ENCODE measurements at places on chromosomes 1 and 21.
A peak's percentile ranks its signal among the peaks of the same experiment; 100 is the strongest.

DNA sequence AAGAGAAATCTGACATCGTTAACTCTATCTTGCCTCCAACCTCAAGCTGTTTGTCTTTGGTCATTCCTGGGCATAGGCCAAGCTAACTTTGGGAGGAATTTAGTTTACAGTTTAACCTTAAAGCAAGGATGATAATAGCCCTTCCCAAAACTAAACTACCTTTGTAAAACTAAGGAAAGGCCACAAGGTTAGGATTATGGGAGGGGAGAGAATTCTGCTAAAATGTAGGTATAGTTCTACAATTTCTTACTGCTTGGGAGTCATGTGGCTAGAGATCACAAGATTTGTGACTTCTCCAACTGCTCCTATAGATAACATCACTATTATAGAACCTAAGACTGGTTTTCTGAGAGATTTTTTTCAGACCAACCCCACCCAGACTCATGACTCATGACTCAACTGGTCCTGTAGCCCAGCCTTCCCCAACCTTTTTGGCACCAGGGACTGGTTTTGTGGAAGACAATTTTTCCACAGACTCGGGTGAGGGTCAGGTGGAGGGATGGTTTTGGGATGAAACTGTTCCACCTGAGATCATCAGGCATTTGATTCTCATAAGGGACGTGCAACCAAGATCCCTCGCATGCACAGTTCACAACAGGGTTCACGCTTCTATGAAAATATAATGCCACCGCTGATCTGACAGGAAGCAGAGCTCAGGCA is 70.7 kb upstream of the MUTYH start:
- no peak for DNase-seq

DNA sequence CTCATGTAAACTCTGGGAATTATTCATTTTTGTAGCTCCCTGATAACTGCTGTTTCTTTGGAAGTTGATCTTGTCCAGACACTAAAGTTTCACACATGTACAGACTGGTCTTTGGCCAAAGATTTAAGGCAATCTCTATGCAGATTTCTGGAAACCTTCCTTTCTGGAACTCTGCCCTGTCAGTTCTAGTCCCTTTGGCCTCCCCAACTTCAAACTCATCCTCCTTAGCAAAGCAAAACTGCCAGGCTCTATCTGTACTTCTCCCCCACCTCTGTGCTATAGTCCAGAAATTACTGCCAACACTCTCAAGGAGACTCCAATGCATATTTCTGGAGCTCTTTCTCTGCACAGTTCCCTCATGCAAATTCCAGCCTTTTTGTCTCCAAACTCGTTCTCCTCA is 36.5 kb downstream of the C1orf198 start:
- DNase-seq, result no peak

DNA sequence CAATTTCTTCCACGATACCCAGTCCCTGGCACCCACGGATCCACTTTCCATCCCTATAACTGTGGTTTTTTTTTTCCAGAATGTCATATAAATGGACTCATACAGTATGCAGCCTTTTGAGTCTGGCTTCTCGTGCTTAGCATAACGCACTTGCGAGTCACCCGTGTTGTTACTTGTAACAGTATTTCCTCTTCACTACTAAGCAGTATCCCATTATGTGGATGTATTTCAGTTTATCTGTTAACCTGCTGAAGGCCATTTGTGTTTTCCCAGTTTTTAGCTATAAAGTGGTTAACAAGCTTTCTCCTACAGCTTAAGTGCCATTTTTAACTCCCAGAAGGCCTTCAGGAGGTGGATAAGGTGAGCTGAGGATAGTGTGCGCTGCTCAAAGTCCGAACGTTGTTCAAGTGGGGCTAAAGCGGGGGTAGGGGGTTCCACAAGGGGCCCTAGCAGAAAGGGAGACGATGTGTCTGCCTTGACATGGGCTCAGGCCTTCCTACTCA is 829 bp downstream of the ADAR start:
- no peak for DNase-seq

DNA sequence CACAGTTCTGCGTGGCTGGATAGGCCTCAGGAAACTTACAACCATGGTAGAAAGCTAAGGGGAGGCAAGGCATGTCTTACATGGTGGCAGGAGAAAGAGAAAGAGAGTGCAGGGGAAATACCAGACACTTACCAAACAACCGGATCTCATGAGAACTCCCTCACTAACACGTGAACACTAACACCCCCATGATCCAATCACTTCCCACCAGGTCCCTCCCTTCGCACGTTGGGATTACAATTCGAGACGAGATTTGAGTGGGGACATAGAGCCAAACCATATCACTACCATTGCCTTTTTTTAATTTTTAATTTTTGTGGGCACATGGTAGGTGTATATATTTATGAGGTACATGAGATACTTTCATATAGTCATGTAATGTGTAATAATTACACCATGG is 23.8 kb upstream of the PPP1R8 start:
- no peak for DNase-seq

DNA sequence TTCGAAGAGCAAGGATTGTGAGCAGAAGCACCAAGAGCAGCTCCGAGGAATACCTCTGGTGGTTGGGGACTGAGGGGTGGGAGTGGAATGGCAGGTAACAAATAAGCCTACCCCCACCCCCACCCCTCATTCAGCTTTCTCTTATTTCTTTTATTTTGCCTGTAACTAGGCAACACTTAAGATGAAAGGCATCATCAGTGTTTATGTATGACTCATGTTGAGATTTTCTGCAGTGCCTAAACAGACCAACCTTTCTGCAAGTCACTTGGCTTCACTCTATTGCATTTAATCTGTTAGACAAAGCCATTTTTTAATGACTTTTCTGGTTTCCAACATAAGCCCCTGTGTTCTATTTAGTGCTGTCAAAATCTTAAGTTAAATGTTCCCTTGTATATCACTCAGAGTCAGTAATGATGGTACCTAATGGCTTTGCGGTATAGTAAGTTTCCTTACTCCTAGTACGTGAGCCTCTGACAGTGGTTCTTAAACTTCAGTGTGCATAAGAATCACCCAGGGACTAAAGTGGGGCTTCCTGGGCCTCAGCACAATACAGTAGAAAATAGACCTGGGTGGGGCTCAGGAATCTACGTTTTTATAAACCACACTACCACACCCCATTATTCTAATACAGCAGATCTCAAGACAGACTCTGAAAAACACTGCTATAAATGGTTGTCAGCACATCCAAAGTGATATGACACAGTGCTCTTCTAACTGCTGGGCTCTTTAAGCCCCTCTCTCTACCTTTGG is 19.9 kb downstream of the CASQ2 start:
- no peak for DNase-seq

DNA sequence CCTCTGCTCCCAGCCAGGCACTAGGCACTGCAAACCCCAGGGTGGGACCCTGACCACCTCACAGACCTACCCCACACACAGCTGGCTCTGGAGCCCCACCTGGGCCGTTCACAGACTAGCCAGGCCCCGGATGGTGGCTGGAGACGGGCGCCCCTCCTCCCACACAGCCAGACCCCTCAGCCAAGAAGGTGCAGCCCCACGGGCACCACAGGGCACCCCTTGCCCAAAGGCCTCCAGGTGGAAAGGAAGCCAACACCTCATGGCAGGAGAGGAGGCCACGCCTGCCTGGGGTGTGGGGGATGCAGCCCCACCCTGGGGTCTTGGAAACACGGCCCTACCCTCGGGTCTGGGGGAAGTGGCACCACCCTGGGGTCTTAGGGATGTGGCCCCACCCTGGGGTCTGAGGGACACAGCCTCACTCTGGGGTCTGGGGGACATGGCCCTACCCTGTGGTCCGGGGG is 44.6 kb downstream of the WNT9A start:
- peak; percentile 13 for DNase-seq

DNA sequence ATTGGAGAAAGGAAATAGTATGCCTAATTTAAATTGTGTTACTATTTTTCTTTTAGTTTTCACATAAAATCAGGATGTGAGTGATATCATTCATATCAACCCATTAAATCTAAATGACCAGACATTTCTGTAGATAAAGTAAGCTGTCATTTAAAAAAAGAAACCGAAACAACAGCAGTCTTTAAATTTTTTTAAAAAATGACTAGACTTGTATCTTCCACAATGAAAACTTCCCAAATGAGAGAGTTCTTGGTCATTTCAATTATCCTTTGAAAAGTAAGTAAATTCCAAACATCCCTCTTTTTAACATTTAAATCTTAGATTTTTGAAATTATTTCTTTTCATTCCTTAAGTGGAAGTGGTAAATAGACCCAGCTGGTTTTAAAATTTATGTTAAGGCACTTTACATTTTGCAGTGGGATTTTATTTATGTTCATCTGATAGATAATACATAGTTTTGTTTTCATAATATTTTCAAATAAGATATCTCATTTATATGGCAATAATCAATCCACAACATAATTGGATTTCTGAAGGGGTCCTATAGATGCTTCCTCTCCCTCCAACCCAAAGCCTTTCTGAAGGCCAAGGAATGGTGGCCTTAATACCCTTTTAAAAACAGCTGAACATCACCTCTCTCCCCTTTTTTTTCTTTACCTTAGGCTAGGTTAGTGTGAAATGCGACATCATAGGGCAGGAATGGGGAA is 3.1 kb downstream of the FOXD3 start:
- DNase-seq, result no peak

GRCh38 chr1:149936170-149936991 is at the start of gene MTMR11:
Gene MTMR11 (minus strand): TSS chr1:149936879. CDS start chr1:149936647, 232 bp downstream.
- no peak for DNase-seq

DNA sequence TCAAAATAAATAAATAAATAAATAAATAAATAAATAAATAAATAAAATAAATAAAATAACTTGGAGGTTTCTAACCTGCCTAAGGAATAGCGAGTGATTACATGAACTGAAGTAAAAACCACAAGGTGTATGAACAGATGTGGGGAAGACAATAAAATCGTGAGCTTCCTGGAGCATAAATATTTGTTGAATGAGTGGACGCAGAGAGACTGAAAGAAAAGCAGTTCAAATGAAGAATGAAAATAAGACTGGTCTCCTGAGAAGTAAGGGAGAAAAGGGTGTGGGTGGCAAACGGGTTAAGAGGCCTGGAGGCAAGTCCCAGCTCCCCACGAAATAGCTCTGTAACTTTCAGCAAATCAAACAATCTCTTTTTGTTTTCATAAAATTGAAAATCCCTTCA is 33.6 kb downstream of the CHML start:
- DNase-seq, result no peak

DNA sequence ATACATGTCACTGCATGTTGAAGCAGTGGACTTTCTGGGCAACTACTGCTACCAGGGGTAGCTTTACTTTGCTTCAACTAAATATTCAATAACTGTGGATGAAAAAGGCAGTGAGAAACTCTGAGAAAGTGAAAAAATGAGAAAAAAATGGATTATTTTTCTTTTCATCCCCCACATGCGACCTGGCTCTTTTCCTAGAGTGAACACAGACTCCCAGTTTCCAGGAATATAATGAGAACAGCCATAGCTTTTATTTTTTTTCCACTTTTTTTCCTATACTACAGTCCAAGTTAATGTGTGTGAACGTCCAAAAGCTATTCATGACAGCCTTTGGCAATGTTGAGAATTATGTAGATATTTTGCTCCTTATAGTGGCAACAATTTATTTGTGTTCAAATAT is 230.4 kb downstream of the DNM3 start:
- DNase-seq, result no peak

- no peak for DNase-seq
These were observed 486.7 kb downstream of the SMYD3 start for GRCh38 chr1:246020211-246020954.

DNA sequence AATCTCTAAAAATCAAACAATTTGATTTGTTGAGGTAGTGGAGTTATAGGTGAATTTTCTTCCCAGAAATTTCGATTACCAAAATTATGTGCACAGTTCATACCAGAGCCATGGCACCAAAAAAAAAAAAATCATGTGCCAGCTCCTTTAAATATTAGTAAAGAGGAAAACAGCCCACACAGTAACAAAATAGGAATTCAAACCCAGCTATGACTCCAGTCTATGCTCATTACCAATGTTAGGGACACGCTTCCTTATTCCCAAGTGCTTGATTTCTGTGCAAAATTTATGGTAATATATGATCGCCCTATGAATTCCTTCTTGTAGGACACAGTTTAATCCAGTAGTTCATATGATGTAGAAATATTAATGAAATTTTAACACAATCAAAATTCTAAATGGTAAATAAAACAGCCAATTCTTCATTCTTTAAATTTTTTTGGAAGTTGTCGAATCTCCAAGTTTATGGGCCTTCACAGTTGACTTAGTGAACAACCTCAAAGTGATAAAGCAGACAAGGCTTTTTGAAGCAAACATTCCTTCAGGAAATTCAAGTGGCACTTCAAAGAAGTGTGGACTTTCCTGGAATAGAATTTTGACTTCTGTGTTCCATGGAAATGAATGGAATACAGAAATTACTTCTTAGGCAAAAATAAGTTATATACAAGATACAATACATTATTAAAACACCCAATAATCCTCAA is 1.9 kb downstream of the TOR1AIP2 start:
- DNase-seq, result no peak

DNA sequence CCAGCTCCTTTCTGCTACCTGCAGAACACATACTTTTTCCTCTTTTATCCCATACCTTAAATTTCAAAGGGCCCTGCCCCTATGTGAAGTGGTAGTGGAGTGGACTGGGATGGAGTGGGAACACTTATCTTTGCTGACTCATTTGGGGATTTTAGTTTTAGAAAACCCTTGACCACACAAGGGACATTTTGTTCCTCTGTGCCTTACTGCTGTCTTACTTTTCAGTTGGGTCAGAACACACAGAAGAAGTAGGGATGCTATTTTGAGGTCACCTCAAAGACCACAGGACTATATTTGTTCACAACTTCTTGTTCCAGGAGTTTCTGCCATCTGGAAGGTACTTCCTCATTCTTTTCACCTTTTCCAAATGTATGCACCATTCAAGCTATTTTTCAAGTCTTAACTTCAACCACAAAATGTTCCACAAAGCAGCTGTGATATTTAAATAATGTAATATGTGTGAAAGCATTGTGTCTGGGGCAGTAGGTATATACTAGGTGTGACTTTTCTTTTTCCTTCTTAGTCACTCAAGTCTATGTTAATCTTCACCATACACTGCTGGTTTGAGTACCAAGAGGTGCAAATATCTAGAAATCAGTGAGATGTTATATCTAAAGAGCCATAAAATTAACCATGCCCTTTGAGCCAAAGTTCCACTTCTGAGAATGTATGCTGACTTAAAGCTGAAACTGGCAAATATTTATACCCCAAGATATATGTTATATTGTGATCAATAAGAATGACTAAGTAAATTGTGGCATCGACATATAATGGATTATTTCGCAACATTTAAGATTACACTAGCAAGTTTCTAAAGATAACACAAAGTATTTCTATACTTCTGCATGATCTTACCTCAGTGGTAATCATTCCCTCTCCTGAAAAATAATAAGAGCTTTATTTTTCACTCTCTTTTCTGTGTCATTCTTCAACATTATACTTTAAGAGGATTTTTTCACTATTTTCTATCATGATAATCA is 308.5 kb downstream of the MRPL39 start:
- DNase-seq, result no peak

GRCh38 chr1:151839457-151840403 is at the start of gene C2CD4D:
Gene C2CD4D (minus strand): TSS chr1:151839820. CDS start chr1:151838989, 831 bp downstream.
- peak; percentile 56 for DNase-seq

DNA sequence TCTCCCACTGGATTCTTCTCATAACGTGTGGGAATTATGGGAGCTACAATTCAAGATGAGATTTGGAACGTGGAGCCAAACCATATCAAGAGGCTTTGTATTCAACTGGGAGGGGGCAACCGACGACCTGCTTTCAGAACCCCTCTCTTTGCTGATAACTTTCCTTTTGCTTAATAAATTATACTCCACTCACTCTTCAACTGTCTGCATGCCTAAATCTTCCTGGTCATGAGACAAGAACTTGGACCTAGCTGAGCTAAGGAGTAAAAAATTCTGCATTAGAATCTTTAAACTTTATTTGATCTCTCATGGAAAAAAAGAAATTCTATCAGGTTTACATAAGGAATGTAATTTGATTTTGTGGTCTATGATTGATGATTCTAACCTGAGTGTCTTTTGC is 86.7 kb upstream of the CYYR1 start:
- DNase-seq, result no peak

Measured in left cardiac atrium (tissue), 4 donors.